Right cardiac atrium (tissue), 5 donors: ENCODE measurements at places on chromosomes 4 and X. TPM values are rescaled to one million over a fixed set of nuclear protein-coding genes. Genes with fewer than 3 reads are reported as not detected.

TGIF2LX gene
- not detected for total RNA-seq

MAGEA4 gene
- total RNA-seq: not detected

ATP1B4 gene
- total RNA-seq: 0.25 TPM

AFP gene
- not detected for total RNA-seq

DNA sequence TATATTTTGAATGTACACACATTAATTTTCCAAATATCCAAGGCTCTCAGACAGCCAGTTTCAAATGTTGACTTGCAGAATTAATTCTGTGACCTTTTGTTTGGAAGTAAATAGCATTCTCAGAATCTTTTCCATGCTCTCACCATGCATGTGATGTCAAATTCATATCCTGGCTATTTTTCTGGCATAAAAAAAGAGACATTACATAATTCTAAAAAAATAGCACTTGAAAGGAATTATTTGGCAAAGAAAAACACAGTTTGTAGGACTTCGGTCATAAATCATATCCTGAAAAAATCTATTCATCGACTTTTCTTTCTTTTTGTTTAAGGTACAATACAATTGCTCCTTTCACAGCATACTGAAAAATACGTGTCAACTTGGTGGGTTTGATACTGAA, 111.2 kb downstream of the GLRA3 start:
- DNase-seq: no peak

GRCh38 chrX:12901486-12901885, 4.9 kb upstream of the TLR8 start:
- DNase-seq: peak; percentile 73

DNA sequence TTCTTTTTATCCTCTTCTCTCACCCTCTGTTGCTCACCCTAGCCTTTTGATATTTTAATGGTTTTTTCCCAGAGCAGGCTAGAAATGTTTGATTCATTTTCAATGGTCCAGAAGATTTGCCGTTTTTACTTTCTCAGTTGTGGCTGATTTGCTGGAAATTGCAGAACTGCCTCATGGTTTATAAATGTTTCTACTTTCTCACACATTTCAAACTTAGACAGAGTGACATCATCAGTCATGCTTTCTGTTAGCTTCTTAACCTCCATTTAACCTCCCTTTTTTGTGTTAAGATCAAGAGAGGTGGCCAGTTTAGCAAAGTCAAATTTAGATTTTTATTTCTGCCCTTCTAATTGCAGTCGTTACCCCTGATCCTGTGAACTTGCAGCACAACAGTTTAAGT, 8.7 kb downstream of the RXFP1 start:
- no peak for DNase-seq

GRCh38 chr4:64584981-64585557, 175.8 kb upstream of the TECRL start:
- DNase-seq: peak; percentile 43

- DNase-seq: no peak
Measured at GRCh38 chr4:108051343-108051742, 61.7 kb downstream of the HADH start.

- no peak for DNase-seq
Measured at GRCh38 chr4:69697536-69698242, 44.6 kb upstream of the UGT2A1 start.

DNA sequence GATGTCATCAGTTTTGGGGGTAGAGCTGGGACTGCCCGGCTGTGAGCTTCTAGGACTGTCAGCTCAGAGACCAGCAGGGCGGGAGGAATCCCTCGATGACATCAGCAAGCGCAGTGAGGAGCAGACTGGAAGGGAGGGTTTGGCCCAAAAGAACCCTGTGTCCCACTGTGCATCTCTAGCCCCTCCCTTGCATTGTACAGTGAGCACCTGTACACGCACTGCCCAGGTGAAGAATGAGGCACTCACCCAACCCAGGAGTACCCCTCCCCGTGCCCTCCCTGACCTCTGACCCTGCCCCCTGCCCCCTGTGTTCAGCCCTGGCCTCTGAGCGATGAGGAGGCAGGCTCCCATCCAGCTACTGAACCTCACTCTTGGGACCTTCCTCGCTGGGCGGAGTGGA, 92.9 kb downstream of the HMX1 start:
- peak; percentile 21 for DNase-seq

DNA sequence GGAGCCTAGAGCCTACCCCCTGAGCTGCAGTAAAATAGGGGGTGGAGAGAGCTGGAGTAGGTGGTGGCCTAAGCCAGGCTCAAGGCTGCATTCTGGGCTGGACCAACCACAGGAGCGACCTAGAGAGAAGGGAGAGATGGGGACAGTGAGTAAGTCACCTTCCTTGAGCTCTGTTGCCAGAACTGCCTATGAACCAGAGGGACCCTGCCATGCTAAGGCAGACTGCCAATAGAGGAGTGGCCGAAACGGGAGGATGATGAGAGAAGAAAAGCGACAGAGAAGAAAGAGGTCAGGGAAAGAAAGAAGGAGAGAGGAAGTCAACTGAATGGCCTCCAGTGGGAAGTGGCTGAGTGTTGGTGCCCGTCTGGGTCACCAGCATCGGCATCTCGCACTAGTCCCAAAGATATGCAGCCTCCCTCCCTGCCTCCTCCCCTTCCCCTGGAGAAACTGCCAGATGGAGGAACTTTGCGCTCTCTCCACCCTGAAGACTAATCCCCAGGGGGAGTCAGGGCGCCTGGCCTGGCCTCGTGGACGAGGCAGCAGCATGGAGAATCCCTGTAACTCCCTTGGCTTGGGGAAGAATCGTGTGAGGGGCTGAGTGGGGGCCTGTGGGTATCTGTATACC, 28.8 kb downstream of the ELF4 start:
- DNase-seq: no peak

DNA sequence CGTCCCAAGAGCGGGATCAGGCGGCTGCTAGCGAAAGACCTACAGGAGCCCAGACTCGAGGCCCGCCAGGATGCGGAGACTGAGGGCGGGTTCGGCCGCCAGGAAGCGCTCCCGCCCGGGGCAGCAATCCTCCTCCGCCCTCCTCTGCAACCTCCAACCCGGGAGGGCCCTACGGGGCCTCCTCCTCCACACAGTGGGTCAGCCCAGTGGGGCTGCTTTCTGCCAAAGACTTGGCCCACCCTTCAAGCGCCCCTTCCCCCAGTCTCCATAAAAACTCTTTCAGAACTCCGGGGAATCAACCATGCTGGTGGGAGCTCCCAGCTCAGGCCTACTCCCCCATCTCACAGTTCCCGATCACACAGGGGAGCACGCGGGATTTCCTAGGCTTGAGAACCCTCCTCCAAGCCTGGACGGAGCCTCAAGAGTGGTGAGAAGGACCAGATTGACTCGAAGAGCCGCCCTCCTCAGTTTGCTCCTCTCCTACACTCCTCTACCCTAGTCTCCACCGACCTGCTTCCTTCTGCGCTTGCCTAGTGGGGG, 77.5 kb downstream of the RLIM start:
- peak; percentile 71 for DNase-seq

- DNase-seq: no peak
Measured at GRCh38 chr4:184329235-184329634, 111.6 kb upstream of the ENPP6 start.

DNA sequence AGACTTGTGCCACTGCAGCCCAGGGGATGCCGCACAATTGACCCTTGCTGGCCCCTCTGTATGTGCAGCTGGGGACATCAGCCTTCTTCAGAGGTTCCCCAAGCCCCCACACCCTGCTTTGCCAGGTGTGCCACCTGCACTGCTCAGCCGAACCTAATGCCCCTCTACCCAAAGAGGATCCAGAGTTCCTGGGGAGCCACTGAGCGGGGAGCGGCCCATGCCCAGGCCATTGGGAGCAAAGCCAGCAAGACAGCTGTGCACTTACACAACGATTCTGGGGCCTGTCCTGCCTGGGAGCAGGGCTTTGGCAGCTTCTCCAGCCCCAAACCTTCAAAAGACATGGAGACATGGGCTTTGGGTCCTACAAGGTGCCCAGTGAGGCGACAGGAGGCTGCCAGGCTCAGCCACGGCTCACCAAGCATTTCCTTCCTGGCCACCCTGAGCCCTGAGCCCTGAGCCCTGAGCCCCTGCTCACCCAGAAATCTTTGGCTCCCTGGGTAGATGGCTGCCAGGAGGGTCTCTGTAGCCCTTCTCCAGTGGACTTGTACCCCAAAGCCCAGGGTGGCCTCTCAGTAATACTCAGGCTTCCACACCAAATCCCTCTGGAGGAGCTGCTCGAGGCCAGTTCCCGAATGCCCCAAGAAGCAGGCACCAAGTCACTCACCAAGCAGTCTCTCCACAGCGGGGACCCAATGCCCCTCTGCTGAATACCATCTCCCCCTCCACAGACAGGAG, 13.0 kb downstream of the PNMA6E start:
- DNase-seq: peak; percentile 68
